ENCODE measurements at places on chromosomes 6 and 20.

DNA sequence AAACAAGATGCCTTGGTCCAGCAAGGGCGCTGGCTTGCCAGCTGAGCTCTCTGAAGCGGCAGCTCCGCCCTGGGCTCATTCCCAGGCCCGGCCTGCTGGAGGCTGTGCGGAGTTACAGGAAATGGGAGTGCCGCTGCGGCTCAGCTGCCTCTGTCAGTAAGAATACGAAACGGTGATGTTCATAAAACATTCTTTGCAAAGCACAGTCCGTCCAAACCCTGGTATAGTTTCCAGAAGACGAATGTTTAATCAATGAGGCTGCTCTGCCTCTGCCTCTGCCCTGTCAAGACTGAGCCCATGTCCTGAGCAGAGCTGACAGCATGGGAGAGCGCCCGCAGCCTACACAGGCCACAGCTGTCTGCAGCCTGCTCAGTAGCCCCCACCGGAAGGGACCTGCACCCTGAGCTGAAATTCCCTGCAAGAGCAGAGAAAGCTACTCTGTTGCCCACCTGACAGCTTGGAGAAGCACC lies 153.3 kb upstream of the SNX9 start:
- DNase-seq, result peak; percentile 92

DNA sequence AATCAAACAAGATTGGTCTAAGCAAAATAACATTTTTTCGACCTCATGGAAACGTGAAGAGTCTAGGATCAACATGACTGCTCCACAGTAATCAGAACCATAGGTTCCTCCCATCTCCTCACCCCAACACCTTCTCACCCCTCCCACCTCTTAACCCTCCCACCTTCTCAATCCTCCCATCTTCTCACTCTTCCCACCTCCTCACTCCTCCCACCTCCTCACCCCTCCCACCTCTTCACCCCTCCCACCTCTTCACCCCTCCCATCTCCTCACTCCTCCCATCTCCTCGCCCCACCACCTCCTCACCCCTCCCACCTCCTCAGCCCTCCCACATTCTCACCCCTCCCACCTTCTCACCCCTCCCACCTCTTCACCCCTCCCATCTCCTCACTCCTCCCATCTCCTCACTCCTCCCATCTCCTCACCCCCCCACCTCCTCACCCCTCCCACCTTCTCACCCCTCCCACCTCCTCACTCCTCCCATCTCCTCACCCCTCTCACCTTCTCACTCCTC lies 567.4 kb downstream of the C6orf118 start:
- DNase-seq, result no peak

GRCh38 chr20:44969300-44969894 lies 3.1 kb downstream of the STK4 start:
- DNase-seq, result no peak

DNA sequence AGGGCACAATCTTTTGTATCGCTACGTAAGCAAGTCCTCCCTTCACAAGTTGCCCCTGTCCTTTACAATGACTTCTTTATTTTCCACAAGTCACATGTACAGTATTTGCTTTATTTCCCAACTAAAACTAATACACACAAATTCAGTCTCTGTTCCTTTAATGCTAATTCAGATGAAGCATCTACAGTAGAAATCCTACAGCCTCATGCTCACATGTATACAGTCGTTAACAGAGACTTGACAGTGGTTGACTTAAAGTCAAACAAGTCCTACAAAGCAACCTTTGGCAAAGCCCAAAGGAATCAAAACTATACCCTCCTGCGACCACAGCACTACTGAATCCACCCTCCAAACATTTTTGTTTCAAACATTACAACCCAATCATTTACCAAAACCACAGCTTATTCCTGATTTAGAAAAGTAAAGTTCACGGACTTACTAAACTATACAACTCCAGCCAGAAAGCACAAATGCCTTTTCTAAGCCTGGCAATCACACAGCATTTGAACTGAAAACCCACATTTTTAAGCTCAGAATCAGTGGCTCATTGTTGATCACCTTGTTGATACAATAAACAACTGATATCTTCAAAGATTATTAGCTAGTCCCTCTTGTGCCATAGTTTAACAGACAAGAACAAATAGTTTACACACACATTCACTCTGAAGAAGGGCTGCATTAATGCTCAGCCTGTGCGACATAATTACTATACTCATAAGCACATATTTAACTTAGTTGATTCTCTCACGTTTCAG lies 70.9 kb upstream of the NHSL1 start:
- DNase-seq, result no peak

GRCh38 chr6:8545336-8545735 lies 110.0 kb upstream of the SLC35B3 start:
- no peak for DNase-seq

- no peak for DNase-seq
Observed at GRCh38 chr6:118186672-118187567, 279.9 kb downstream of the SLC35F1 start.

- DNase-seq, result no peak
Observed at GRCh38 chr6:156167016-156167624, 610.1 kb upstream of the ARID1B start.

GRCh38 chr6:157088841-157089240 lies 234.5 kb downstream of the TMEM242 start:
- no peak for DNase-seq

DNA sequence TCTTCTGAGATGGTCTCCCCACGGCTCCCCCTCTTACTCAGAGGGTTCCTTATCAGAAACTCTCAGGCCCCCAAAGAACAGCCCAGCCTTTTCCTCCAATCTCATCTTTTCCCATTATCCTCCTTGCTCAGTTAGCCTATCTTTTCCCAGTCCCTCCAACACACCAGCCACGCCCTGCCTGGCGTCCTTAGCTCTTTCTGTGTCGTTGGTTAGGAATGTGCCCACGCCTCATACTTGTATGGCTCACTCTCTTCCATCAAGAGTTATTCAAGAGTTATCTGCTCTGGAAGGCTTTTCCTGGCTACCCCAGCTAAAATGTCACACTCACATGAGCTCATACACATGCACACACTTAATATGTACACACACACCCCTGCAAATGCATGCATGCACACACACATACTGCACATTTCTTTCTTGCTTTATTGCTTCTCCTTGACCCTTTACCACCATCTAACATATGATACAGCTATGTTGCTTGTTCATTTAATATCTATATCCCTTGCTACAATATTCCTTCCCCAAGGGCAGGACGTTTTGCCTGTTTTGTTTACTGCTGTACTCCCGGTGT lies 37.6 kb downstream of the SLC2A10 start:
- peak; percentile 74 for DNase-seq

- no peak for DNase-seq
Observed at GRCh38 chr6:2890976-2891767, 11.9 kb downstream of the SERPINB9 start.

GRCh38 chr6:83433177-83433576 lies 2.3 kb upstream of the ME1 start:
- DNase-seq, result no peak

GRCh38 chr6:36655085-36655724 lies 23.3 kb upstream of the CDKN1A start:
- no peak for DNase-seq

DNA sequence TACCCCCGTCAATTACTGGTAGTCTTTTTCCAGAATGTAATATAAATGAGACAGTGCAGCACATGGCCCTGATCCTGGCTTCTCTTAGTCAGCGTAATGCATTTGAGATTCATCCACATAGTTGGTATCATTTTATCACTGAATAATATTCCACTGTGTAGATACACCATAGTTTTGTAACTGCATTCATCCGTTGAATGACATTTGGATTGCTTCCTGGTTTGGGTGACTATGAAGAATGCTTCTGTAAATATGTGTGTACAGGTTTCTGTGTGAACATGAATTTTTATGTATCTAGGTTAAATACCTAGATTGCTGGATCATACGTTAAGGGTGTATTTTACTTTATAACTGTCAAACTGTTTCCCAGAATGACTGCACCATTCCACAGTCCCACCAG lies 62.6 kb upstream of the STMND1 start:
- no peak for DNase-seq

DNA sequence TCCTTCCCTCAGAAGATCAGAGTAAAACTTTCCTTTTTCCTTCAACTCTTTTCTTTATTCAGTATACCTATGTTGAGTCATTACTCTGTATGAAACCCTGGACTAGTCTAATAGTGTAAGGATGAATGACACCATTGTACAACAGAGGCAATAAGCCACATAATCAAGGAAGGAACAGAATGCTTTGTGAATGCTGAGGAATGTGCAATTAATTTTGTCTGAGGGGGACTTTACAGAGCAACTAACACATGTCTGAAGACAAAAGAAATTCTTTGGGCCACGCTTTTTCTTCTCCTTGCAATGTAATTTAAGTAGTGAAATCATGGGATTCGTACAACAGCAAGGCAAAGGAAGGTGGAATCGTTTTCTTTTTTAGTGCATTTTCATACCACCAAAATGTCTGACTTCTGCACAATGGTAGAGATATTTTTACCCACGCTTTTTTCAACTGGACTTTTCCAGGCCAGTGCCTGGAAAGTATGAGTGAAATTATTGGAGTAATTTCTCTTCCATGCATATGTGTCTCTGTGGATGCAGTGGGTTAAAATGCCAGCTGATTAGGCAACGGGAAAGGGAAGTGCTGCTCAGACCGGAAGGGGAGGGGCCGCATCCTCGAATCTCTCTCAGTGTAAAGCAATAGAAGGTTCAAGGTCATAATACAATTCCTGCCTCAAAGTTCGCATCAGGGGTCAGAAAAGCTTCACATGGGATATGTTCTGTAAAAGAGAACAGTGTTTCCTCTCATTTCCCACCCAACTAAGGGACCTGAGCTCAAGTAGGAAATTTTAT lies 89.9 kb upstream of the MTHFD1L start:
- DNase-seq, result no peak

- DNase-seq, result peak; percentile 69
Observed at GRCh38 chr6:41097467-41098090, 24.8 kb downstream of the NFYA start.

- no peak for DNase-seq
Observed at GRCh38 chr20:51388756-51389542, 153.6 kb downstream of the NFATC2 start.

GRCh38 chr6:108464418-108465097 lies 96.2 kb upstream of the FOXO3 start:
- DNase-seq, result no peak

- DNase-seq, result no peak
Observed at GRCh38 chr20:46367967-46368901, 38.2 kb downstream of the ELMO2 start.

DNA sequence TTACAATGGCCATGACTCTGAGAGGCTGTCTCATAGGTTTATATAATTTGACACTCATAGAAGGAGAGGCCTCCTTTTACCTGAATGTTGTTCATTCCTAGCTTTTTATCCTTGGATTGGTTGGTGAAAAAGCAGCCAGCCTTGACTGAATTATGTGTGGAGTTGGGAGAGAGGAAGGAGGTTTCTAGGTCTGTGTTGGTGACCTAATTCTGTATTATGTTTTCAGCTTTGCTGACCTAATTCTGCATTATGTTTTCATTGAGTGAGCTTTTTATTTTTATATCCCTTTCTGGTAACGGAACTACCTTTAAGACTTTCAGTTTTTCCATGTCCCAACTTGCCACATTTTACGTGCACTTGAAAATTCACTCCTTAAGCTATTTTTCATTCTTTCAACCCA lies 59.1 kb upstream of the RNF144B start:
- no peak for DNase-seq

DNA sequence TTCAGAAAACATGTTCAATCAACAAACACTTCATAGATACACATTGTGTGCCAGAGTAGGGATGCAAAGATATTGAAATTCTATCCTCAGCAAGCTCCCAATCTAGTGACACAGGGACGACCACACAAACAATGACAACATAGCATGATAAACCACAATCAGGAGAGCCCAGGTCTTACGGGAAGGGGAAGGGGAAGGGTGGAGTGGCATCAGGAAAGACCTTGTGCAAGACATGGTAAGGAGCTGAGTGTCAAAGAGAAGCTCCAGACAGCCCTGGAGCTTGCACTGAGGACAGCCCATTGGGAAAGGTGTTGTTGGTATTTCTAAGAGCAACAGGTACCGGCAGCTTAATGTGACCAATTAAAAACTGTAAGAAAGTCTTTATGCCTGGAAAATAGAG lies 103.6 kb downstream of the PDE7B start:
- no peak for DNase-seq

DNA sequence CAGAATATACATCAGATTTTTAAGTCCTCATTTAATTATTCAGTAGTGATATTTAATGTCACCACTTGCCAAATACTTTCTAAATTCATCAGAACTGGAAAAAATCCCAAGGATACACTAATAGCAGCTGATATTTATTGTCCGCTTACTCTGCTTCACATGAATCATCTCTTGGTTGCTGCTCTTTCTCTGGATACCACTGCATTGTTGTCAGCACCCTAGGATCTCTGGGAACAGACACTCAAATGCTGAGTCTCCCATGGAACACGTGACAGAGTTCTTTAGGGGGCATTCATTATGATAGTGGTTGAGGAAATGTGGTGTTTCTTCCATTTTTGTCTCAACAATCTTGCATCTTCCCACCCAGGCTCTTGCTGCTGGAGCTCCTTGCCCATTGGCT lies 318.0 kb downstream of the RFPL4B start:
- DNase-seq, result peak; percentile 57

DNA sequence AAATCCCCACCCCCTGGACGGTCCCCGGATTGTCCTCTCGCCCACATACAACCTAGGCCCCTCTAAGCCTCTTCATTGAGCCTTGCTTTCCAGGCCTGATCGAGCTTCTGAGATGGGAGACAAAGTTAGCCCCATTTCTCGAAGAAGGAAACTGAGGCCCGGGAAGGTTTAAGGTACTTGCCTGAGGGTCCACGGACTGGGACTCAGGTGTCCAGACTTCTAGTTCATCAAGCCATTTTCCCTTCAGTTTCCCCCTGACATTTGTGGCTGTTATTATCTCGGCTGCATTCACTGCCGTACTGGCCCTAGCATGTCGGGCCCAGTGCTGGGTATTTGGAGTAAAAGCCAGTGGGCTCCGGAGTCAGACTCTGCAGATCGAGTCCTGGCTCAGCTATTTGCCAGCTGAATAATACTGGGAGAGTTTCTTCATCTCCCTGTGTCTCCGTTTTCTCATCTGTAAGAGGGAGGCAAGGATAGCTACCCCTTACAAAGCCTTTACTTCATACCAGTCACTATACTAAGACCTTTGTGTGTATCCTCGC lies 633 bp downstream of the RPRD1B start:
- no peak for DNase-seq

DNA sequence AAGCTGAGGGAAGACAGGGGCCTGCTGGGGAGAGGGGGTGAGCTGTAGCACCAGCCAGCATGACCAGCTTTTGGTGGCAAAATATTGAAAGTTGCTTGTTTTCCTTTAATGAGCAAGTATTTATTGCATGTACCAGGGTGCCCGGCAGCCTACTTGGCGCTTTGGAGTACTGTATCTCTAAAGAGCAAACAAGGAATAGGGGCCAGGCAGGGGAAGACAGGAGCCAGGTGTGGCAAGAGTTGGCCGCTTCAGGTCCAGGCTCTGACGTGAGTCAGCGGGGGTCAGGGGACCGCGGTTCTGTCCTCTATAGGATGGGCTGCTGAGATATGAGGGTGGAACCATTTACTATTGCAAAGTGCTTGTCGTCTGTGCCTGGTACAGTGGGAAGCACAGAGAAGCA lies 63.1 kb downstream of the PSMG4 start:
- no peak for DNase-seq

- DNase-seq, result no peak
Observed at GRCh38 chr6:149999636-150000035, 25.7 kb downstream of the RAET1L start.

- DNase-seq, result no peak
Observed at GRCh38 chr6:34633785-34634184, 62.8 kb downstream of the ILRUN start.

GRCh38 chr20:62838128-62838891 lies 21.5 kb downstream of the COL9A3 start:
- peak; percentile 58 for DNase-seq

- no peak for DNase-seq
Observed at GRCh38 chr6:135071541-135071940, 16.9 kb upstream of the HBS1L start.

- DNase-seq, result no peak
Observed at GRCh38 chr20:40462566-40462965, 226.5 kb downstream of the MAFB start.
